Stimulated activated CD8-positive, alpha-beta memory T cell treated with anti-CD3 and anti-CD28 coated beads, Interleukin-7, amount 100 ng/mL, for 24 hours (primary cell): ENCODE measurements at places on chromosomes 12 and 14.

GRCh38 chr14:35940291-35940690 is 114.2 kb downstream of the BRMS1L start:
- no peak for DNase-seq

DNA sequence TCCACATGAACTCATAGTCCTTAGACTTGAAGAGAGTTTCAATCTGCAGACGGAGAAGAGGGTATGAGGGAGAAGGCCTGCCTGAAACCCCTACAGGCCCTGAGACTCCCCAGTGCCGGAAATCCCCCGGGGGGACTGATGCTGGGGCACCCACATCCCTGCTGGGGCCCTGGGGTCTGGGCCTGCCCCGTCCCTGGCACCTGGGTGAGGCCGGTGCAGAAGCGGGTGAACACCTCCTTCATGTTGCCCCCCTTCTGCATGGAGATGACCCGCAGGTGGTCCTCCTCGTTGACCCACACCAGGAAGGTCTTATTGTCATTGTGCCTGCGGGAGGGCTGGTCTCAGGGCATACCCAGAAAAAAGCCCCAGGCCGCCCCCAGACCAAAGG is 2.4 kb downstream of the CKB start:
- no peak for DNase-seq

- DNase-seq = peak; percentile 45
Observed at GRCh38 chr14:97977651-97978261, 1180.6 kb downstream of the VRK1 start.

GRCh38 chr12:92905811-92906554 is 23.1 kb downstream of the EEA1 start:
- no peak for DNase-seq

- no peak for DNase-seq
Observed at GRCh38 chr12:128818065-128819022, 5.4 kb downstream of the SLC15A4 start.

- no peak for DNase-seq
Observed at GRCh38 chr12:38328306-38328895, 11.8 kb downstream of the ALG10B start.

DNA sequence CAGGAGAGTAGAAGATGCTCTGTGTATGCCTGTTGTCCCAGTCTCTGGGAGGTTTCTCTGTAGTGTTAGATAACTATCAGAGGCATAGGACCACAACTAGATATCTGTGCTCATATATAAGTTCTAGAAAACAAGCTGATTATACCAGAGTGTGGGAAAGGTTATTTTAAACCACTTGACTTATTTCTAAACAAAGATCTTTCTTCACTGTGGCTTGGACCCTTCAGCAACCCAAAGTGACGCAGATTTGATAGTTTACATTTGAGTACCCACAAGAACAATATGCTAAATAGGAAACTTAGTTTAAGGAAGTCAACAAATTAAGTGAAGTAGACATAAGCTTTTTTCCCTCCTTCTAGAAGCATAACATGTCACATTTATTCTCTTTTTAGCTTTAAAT is 41.3 kb downstream of the RIC8B start:
- no peak for DNase-seq

GRCh38 chr14:51145246-51145645 is 50.3 kb upstream of the TRIM9 start:
- DNase-seq = no peak

GRCh38 chr12:56119361-56119796 is 1.3 kb downstream of the ZC3H10 start:
- DNase-seq = peak; percentile 18

DNA sequence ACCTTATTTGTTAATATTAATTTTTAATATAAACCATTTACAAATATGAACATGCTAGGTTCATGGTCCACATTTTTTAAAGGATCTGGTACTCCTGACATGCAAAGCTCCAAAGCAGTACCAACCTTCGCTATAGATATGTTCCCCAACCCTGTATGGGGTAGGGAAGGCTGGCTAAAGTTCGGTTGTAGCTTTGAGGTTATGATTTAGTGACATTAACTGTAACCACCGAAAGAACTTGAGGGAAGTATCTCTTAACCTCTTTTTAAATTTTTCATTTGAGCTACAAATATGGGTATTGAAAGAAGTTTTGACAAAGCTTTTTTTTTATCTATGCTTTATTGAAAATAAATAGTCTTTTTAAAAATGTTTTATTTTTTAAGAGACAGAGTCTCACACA is 115.5 kb downstream of the DYRK2 start:
- no peak for DNase-seq

GRCh38 chr12:98983647-98984046 is 338.6 kb downstream of the APAF1 start:
- DNase-seq = no peak

DNA sequence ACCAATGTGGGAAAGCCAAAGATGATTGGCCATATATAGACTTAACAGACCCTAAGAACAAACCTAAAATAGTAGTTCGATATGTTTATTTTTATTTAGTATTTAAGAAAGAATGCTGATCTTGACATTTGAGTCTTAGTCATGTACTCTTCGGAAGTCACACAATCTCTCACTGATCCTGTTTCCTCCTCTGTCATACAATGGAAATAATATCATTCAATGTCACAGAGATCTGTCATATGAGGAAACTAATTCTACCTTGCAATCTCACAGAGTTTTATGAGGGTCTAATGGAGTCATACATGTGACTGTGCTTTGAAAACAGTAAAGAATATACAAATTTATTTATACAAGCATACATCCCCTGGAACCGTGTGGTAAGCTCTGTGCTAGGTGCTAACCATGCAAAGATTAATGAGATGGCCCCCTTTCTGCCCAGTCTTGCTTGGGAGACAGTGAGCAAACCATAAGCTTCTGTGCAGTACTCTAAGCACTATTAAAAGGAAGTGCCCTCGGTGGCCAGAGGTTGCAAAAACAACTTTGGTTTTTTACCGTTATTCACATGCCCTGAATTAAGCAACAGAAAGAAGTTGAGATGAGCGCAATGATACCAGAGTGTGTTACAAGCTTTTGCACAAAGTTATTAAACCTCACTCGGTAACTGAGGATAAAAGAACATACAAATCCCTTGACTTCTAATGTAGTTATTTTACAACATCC is 1.7 kb upstream of the LIN7A start:
- DNase-seq = no peak

DNA sequence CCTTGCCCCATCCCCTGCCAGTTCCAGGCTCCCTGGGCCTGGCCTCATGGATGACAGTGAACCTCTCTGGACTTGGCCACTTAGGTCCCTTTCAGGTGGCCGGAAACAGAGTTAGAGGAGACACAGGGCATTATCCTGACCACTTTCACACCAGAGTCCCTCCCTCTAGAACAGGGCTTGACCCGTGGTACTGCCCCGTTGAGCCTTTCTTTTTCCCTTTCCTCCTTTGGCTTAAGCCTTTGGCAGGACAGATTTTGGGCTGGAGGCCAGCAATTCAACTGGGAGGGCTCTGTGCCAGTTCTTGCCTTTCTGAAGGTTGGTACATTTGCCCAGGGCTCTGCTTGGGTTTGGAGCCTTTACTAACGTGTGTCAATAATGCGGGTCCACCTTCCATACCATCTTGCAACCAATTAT is 22.8 kb downstream of the TPCN1 start:
- DNase-seq = no peak

DNA sequence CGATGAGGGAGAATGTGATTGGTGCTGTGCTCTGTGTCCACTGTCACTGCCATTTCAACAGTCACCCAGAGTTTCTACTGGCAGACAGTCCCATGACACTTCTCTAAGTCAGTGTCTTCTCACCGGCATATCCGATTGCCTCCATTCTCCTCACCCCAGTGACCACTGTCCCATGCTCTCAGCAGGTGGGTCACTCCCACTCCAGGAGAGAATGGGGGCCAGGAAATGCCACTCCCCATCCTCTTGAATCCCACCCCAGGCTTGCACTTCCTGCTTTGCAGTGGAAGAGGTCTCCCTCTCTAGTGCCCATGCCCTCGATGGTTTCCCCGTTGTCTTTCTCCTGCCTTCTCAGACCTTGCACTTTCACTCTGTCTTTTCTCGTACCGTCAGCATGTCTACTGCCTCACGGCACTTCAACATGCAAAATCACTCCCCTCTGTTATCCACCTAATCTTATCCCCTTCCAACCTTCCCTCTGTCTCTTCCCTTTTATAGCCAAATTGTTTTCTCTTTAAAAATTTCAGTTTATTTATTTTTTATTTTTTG is 2.2 kb upstream of the EP400 start:
- DNase-seq = no peak

DNA sequence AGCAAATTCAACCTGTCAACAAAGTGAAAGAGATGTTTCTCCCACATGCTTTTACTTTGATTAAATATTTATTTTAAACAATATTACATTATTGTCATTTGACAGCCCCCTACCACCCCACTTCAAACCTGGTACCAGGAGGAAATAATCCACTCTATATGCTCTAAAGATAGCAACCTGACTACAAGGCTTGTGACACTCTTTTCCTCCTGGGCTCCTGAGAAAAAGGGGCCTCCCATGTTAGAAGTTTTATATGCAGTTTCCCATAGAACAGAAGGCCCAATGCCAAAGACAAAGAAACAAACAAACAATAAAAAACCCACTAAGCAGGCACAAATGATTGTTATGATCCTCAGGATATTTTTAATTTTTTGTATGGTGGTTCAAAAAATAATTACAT is 73.6 kb downstream of the RPS29 start:
- DNase-seq = no peak

DNA sequence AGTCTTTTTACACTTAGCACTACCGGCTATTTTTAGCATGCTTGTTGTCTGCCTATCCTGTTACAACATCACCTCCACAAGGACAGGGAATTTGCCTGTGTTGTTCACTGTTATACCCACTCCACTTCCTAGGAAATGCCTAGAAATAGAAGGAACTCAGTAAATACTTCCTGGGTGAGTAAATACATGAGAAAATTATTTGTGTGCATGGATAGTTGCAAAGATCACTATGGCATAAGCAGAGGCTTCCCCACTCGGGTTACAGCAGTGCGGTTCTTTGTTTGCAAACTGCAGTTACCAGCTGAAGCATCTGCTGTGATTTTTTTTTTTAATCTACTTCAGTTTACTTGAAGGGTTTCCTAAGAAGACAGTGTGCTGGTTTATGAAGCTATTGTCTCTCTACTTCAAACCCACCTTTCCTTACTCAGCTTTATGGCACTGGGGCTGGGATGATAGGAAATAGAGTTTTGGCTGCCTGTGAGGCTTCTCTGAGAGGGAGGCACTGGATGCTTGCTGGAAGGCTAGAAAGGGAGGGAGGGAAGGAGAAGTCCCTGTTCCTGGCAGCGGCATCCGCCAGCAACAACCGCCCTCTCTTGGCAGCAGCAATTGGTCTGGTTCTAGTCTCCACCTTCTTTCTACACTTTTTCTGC is 29.0 kb downstream of the PDE6H start:
- DNase-seq = no peak

DNA sequence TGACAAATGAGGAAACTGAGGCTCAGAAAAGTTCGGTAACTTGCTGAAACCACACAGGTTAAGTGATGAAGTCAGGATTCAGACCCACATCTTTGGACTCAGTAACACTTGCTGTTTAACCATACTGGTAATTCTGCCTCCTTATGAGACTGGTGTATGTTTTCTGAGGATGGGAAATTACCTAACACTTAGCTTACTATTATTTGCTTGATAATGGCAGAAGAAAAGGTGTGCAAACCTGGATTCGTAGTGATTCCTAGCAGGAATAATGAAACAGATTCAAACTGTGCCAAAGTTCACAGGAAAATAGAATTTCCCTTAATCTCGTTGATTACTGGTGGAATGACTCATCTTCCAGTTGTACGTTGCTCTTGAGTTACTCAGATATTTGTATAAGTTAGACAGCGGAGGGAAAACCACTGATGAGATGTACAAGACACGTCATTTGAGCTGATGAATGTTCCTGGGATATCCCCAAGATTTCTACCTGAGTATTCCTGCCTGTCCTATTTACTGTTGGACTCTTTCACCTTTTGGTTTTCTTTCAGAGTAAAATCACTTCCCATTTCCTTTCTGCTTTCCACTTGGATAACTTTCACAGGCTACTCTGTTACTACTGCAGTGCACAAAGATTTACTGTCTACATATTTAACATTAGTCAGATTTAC is 37.5 kb downstream of the PRORP start:
- no peak for DNase-seq

- no peak for DNase-seq
Observed at GRCh38 chr14:75821831-75822521, 159.8 kb downstream of the TGFB3 start.

DNA sequence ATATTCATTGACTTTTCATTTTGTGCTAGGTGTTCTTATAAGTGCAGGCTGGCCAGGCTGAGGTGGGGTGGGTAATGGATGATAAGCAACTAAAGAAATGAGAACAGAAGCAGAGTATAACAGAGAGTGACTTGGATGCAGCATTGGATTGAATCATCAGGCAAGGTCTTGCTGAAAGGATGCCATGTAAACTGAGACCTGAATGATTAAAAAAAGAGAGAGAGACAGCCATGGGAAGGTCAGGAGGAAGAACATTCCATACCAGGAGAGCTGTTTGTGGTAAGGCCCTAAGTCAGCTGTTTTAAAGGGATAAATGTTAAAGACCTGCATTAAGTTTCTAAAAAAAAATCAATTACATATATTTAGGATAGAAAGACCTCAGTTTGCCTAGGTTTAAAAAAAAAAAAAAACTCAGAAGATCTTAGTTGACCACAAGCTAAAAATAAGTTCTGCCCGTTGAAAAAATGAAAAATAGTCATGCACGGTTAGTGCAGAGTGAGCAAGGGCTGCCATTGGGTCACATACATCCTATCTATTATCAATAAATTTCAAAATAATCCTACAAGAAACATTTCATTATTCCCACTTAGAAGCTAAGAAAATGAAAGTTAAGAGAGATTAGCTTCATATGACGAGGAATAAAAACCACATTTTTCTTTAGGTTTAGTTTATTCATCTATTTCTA is 37.2 kb downstream of the IFNG start:
- DNase-seq = no peak

GRCh38 chr12:75603475-75603874 is 92.1 kb upstream of the KRR1 start:
- DNase-seq = no peak

GRCh38 chr14:25122211-25122610 is 72.3 kb upstream of the STXBP6 start:
- no peak for DNase-seq

DNA sequence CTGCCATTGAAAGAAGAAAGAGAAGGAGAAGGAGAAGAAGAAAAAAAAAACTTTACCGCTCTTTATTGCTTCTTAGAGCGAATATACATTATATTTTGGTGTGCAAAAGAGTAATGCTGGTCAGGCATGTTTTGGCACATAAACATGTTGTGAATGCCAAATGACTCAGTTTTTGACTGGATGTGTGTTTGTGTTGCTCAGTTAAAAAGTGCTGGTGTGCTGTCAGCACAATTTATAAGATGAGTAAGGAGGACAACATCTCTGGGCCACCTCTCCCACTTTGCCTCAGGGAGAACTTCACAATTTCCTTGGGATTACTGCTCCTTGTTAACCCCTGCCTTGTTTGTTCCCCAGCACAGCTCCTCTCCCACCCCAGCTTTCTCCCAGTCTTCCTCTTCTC is 584.8 kb downstream of the ETNK1 start:
- DNase-seq = no peak

GRCh38 chr12:2283916-2284315 is 231.1 kb downstream of the CACNA1C start:
- no peak for DNase-seq

GRCh38 chr14:85533861-85534291 is 3.9 kb downstream of the FLRT2 start:
- no peak for DNase-seq

GRCh38 chr12:14769466-14769968 is 33.8 kb downstream of the WBP11 start:
- DNase-seq = no peak
